Thyroid gland (tissue), 4 donors: ENCODE measurements at places on chromosomes 4 and X. TPM values are rescaled to one million over a fixed set of nuclear protein-coding genes. Genes with fewer than 3 reads are reported as not detected.

Gene GAGE13
- not detected for total RNA-seq

Gene SCFD2
- 32.9 TPM for total RNA-seq

Gene IBSP
- not detected for total RNA-seq

DNA sequence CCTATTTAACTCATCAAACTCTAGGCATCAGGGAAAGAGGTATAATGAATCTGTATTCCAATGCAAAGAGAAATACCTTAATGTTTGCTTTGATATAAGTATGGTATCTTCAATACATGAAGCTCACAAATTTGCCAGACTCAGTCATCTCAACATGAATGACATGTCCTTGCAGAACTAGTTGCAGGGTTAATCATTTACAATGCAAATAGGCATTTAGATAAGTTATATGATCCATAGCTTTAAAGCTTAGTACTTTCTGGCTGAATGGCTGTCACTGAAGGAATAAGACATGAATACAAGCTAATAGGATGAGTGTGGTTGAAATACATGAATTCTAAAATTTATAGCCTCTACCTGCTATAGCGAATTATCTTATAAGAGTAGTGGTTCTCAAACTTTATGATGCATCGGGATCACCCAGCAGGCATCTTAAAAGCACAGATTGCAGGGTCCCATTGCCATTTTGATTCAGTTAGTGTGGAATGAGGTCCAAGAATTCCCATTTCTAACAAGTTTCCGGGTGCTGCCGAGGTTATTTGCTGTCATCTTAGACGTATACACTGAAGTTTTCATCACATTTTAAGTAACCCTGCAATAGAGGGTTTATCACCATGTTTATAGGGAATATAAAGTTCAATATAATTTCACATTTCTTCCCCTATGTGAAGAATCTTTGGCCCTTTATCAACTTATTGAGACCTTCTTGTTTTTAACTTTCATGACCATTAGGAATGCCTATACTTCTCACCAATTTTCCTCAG, 439.2 kb downstream of the ARHGAP24 start:
- DNase-seq: no peak

- DNase-seq: no peak
Observed at GRCh38 chrX:116726806-116727205, 264.0 kb upstream of the CT83 start.

DNA sequence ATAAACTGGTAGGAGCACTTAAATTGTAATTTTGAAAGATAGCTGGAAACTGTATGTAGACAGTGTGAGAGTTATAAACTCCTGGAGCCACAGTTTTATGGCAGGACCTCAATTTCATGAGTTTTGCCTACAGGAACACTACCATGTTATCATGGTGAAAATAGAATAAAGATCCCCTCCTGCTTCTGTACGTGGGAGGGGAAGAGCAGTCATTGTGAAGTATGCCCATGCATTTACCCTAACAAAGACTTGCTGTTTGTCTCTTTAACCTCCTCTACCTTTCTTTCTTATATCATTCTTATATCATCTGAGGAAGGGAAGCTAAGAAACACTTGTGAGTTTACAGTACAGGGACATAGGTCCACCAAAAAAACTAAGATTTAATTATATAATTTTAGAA, 327.0 kb downstream of the PCDH10 start:
- DNase-seq: no peak
